ENCODE measurements at places on chromosomes 7 and 10.

GRCh38 chr10:11150231-11150731 lies 132.6 kb downstream of the CELF2 start:
- DNase-seq, result no peak

DNA sequence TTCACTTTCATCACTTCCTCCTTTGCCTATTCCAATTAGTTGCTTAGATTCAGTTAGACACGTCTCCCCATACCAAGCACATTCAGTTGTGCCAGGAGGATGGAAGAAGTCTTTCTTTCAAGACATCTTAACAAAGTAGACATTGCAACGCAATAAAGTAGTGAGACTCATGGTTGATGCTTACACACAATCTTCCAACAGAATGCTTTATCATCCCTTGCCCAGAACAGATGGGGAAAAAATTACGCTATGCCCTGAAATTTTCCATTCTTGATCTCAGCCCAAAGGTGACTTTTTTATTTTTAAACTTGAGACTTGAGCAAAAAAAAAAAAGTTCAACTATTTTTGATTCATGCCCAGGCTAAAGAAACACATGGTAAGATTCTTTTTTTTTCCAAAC lies 74.9 kb downstream of the KCNMA1 start:
- DNase-seq, result no peak

- no peak for DNase-seq
Measured at GRCh38 chr7:27759491-27759890, 19.5 kb downstream of the TAX1BP1 start.

DNA sequence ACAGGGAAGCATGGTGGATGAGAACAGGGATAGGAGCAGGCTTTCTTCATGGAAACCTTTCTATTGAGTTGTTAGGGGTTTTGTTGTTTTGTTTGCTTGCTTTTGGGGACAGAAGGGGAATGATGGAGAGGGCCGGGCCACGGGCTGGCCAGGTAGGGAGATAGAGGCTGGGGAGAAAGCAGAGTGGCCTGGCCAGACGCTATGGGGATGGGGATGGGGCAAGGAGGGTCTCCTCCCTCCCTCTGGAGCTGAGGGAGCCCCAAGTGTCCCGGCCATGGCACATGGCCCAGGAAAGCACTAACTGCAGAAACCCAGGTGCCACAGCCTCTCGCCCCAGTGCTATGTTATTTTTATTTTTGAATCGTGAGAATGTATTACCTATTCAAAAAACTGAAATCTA lies 10.0 kb downstream of the AOC1 start:
- DNase-seq, result no peak

DNA sequence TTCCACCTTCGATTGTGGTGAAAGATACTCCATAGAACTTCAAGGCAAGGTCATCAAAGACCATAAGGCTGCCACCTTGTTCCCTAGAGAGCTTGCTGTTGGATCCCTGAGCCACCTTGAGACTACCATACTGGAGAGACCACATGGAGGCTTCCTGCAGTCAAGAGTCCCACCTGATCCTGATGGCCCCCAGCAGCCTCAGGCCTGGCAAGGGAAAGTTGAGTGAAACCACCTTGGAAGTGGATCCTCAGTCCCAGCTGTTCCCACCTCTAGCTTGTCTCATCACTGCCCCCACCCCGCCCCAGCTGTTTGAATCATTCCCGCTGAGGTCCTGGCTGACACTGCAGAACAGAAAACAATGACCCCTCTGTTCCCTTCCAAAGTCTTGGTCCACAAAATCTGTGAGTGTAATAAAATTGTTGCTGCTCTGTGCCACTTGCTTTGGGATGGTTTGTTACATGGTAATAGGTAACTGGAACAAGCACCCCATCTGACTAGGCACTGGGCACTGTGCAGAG lies 32.0 kb downstream of the PRLHR start:
- DNase-seq, result no peak

- DNase-seq, result peak; percentile 27
Measured at GRCh38 chr10:74923556-74923955, 97.2 kb downstream of the KAT6B start.

DNA sequence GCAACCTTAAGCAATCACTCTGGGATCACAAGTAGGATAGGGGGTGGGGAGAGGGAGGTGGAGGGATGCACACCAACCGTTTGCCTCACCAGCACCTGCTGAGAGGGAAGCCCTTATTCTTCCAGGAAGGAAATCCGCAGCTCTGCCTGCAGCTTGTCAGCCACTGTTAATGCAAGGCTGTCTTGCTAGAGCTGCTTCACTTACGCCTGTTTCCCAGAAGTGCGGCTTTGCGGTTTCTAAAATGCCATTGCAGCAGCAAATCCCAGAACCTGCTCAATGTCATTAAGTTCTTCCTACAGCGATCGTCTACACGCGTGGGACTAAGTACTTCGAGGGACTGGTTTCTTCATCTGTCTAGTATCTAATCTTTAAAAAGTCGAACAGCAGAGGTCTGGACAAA lies 191.1 kb downstream of the ZMYND11 start:
- peak; percentile 30 for DNase-seq

- DNase-seq, result no peak
Measured at GRCh38 chr7:45583296-45583695, 9.1 kb downstream of the ADCY1 start.

- no peak for DNase-seq
Measured at GRCh38 chr7:42085531-42085930, 151.5 kb downstream of the GLI3 start.

GRCh38 chr10:78115135-78115853 lies 81.6 kb downstream of the RPS24 start:
- DNase-seq, result no peak

DNA sequence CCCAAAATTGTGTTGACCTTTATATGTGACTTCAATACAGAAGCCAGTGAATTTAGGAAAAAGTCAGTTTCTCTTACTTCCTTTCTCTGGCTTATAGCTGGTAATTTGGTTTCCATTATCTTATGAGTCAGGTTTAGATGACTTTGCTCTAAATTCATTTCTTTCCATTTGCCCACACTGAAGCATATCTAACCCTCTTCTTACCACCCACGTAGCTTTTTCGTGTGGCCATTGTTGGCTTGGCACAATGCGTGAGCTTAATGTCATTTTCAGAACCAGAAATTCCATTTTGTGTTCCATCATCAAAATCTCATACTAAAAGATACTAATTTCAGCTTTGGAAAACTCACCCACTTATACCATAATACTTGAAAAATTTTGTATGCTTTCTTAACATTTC lies 271.2 kb downstream of the INHBA start:
- no peak for DNase-seq

DNA sequence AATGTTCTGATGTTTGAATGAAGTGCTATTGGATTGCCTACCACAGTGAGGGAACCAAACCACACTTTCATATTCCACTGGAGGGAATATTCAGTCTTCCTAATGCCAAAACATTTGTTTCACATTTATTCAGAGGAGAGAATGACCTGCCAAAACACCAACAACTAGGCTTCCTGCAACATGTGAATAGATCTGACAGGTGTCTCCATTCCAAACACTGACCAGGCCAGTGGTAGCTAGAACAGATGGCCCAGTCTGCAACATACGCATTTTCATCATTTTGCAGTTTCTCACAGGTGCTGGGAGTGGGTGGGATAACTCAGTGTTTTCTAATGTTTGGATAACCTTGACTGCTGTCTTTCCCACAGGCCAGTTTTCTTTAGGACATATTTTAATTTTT lies 110.0 kb downstream of the RELN start:
- DNase-seq, result no peak

DNA sequence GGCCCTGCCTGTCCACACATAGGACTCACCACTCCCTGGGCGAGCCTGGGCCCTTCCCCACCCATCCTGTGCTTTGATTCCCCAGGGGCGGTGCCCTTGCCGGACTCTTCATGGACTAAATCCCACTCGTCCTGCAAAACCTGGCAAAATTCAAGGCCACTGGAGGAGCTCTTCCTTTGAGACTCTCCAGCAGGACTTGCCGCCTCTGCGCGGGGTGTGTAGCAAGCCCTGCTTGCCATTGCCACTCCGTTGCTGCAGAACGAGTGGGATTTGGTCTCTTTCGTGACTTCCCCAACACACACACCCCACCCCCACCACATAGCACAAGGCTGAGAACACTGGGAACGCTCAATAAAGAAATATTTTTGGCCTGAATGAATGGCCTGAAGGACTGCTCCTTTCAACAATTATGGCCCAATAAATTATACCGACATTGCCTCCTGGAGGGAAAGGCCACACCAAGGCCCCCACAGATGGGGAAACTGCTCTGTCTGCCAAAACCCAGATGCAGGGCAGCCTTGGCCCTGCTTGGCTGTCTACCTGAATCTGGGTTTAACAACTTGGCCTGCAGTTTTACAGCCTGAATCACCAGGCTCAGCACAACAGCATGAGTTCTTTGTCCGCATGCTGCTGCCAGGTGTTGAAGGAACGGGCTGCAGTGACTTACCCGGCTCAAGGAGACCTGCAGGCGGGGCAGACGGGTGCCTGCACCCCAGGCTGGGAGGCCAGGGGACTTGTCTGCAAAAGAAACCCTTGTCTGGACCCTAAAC lies 72.8 kb upstream of the KAT6B start:
- no peak for DNase-seq

- peak; percentile 78 for DNase-seq
Measured at GRCh38 chr7:101814991-101815825, 2.2 kb upstream of the CUX1 start.

GRCh38 chr10:132332433-132332754 lies 401 bp downstream of the LRRC27 start:
- no peak for DNase-seq

DNA sequence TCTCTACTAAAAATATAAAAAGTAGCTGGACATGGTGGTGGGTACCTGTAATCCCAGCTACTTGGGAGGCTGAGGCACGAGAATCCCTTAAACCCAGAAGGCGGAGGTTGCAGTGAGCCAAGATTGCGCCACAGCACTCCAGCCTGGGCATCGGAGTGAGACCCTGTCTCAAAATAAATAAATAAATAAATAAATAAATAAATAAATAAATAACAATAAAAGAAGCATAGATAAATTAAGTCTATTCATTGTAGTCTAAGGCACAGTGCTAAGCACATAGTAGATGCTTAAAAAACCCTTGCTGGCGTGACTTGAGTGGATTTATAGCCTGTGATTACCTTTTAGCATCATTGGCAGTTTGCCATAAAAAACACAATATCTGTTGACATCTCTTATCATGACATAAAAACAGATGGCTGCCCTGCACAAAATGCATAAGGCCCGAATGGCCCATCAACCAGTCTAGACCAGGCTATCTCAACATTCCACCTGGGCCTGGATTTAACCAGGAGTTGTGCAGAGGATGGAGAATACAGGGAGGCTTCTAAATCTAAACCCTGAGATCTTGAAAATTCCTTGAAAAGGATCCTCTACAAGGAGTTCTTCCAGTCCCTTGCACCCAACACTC lies 94.9 kb downstream of the PRLHR start:
- DNase-seq, result no peak

GRCh38 chr10:12965571-12965970 lies 35.9 kb downstream of the CCDC3 start:
- DNase-seq, result no peak

DNA sequence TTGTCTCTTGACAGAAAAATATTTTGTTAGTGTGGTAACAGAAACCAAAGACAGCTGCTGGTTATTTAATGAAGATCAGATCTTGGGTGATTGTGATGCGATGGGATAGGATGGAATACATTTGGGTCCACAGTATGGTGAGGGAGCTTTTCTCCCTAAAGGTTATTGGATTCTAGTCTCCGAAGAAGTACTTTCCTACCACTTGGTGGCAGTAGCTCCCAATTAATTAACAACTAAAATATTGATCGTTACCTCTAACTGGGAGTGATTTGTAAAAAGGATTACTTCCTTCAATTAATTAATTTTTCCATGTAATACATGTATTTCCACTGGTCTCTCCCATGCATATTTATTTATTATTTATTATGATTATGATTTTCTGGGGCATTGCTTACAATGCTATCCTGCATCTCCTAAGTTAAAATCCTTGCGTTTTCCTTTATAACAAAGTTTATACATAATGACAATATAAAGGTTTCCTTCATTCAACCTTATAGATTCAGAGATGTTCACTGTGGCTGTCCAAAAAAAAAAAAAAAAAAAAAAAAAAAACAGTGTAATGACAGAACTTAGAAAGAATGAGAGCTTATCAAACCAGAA lies 25.6 kb downstream of the TMEM196 start:
- DNase-seq, result peak; percentile 45

- DNase-seq, result no peak
Measured at GRCh38 chr10:132242103-132242840, 55.5 kb downstream of the DPYSL4 start.

DNA sequence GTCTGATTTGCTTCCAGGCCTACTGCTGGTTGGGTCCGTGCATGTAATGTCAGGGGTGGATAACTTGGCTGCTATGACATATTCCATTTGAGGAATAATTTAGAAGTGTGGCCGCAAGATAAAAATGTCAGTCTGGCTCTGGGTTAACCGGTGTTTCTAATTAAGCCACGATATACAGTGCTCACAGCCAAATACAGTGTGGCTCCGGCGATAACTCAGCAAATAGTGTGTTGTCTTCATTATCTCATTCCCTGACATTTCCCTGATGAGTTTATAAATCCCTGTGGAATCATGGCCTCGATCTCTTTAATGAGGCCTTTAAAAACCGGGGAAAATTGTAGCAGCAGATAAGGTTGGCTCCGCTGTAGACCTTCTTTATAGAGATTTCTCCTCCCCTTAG lies 1125.0 kb downstream of the TYW1 start:
- no peak for DNase-seq

DNA sequence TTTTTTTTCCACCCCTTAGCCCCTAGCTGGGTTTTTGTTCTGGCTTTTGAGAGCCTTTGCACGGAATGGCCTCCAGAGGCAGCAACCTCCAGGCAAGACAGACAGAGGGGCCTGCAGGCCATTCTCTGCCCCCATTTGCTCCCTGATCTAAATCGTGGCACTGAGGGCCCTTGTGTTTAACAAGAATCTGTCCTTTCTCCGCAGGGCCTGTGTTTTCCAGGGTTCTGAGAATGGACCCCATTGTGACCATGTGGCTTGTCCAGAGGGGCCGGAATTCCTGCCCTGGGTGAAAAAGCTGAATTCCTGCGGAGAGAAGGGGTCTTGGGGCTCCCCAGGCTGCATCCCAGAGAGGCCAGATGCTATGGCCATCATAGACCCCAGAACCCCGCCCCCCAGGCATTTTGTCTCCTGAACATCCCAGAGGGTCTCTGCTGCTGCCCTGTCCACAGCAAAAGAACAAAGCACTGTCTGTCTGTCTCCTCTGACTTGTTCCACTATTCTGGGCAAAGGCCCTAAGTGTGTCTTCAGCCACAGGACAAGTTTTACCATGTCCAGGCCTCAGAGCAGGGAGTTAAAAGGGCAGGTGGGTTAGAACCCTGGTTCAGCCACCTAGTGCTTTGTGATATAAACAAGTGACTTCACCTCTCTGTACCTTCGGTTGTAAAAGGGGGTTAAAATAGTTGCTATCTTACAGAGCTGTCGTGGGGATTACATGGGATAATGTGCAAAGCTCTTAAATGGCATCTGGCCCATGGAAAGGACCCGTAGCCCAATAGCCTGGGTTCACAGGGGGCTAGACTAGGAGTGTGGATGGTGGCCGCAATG lies 155.6 kb downstream of the SH3PXD2A start:
- DNase-seq, result no peak

GRCh38 chr7:83119026-83119382 lies 43.7 kb downstream of the PCLO start:
- no peak for DNase-seq

All from NB4 (cell line).